ENCODE measurements at places on chromosomes 5 and 9.

GRCh38 chr9:134968011-134968822 lies 50.5 kb upstream of the FCN1 start:
- no peak for DNase-seq

- DNase-seq = no peak
Observed at GRCh38 chr5:143923634-143924266, 111.8 kb downstream of the HMHB1 start.

GRCh38 chr9:87602933-87603643 lies 105.4 kb downstream of the DAPK1 start:
- DNase-seq = no peak

DNA sequence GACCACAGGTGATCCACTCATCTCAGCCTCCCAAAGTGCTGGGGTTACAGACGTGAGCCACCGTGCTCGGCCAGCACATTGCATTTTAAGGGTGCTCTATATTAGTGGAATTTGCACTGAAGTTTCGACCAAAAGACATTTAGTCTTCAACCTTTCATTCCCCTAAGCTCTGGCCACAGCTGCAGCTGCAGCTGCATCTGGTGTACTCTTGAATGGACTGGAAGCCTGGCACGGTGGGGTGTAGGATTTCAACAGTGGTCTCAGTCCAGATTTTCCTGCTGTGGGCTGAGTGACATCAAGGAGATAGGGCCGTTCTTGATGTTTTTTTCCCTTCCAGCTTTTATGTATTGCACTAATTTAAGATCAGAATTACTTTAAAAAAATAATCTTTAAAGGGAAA lies 255.2 kb downstream of the PDZD2 start:
- no peak for DNase-seq

GRCh38 chr5:143514616-143515335 lies 111.3 kb upstream of the NR3C1 start:
- no peak for DNase-seq

- DNase-seq = no peak
Observed at GRCh38 chr5:53882676-53883031, 322.2 kb downstream of the NDUFS4 start.

DNA sequence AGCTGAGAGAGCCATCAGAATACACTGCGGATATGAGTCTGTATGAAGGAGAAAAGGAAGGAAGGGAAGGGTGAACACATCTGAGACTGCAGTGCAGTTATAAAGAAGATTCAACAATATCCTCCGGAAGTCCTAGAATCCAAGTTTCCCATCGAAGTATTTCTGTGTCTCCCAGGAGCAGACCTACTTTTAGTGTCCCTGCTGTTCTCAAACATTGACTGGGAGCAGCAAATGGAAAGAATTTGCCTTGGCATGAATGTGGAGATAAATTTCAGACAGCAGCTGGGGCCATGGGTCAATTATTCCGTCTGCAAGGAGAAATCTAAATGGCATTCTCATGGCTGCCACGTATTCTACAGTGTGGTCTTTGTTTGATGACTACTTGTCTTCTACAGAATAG lies 478.1 kb upstream of the SMC2 start:
- no peak for DNase-seq

DNA sequence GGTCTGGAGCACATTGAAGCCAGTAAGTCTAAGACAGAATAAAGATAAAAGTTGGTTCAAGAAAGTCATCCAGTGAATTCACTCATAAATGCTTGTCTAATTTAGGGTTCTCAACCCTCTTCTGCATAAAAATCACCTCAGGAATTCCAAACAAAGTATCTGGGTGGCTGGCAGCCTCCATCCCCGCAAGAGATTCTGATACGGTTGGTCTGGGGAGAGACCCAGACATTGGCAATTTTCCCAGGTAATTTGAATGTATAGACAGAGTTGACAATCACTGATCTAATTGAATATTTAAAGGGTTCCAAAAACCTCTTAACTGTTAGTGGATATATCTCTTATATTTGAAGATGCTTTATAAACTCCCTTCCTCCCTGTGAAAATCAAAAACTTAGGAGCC lies 14.9 kb downstream of the ADAMTSL1 start:
- no peak for DNase-seq

DNA sequence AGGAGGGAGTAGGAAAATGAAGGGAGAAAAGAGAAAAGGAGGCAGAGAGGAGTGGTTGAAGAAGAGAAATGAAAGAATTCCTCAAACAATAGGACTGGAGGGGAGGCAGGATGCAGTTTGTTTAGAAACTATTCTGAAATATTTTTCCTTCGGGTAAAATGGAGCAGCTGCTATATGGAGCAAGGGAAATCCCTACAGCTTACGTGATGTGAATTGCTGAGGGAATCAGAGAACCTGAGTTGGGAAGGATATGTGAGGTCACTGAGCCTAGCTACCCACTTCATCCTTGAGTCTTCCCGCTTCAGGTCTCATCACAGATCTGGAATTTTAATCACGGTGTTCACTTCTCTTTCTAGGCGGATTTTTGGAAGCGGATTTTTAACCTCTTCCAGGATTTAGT lies 204.3 kb downstream of the ERCC6L2 start:
- DNase-seq = no peak

DNA sequence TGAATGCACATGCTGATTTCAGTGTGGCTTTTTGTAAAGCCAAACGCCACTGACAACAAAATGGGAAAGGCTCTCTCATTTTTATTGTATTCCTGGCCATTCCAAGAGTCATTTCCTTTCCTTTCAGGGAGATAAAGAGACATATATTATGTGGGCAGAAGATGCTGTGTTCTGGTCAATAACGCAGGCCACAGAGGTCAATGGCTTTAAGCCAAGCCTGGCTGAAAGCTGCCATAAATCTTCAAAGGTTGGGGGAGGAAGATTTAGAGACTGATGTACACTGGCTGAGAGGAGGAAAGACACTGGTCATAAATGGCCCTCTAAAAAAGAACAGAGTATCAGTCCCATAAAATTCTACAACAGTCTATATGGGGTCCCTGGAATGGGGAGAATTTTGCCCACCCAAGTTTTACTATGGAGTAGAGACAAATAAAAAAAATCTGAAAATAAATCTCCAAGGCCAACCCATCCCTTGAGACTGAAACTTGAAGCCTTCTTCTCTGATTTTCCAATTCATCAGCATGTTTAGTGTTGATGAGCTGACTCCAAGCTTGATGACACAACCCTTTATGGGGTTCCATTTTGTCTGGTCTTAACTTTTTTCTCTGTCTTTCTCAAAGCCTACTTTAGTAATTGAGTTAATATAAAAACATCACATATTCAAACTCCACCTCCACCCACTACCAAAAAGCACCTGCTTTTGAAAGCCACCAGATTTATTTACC lies 152.1 kb upstream of the SLC24A2 start:
- DNase-seq = no peak

DNA sequence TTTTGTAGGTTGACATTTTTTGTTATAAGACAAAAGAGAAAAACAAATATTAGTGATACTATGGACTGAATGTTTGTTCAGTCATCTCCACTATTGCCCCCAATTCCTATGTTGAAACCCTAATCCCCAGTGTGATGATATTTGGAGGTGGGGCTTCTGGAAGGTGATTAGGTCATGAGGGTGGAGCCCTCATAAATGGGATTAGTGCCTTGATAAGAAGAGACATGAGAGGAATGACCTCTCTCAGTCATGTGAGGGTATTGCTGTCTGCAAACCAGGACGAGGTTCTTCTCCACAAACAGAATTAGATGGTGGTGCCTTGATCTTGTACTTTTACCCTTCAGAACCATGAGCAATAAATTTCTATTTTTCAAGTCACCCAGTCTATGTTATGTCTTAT lies 34.5 kb upstream of the KLF9 start:
- no peak for DNase-seq

GRCh38 chr5:34047774-34048572 lies 5.0 kb upstream of the C1QTNF3 start:
- DNase-seq = peak; percentile 5

DNA sequence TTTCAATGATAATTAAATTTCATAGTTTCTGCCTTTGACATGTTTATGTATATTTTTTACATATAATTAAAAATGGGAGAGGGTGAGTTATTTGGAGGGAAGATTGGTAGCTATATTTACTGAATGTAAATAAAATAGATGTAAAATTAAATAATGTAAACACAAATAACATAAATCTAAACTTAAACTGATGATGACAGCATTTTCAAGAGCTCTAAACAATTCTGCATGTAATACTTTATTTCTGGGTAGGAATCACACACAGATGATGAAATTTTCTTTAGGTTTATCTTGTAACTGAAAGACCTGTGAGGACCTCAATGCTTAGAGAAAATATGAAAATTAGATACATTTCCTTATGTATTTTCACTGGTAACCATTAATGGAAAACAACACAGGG lies 42.2 kb upstream of the RIOK2 start:
- DNase-seq = no peak

DNA sequence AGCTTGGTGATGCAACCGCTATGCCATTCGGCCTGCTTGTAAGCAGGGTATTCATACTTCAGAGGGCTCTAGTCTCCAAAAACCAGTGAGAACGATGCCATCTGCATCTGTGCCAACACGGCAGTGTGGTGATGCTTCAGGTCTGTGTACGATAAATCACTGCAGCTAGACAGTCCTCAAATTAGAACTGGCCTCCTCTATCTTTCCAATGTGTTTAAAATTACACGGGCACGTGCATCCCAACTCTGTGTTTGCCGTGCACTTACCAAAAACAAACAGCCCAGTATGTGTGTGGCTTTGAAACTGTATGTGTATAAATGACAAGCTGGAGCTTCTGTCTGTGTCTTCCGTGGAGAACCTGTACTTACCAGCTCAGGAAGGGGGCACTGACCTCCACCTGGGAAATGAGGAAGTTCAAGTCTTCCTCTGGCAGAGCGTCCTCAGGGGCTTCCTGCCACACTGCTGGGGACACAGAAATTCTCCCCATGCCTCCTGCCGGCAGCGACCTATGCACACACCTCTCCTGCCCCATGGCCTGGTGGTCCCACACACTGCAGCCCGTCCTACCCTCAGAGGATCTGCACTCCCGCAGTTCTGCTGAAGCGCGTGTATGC lies 12.3 kb downstream of the MED10 start:
- peak; percentile 53 for DNase-seq

- no peak for DNase-seq
Observed at GRCh38 chr9:5553211-5553610, 42.9 kb downstream of the PDCD1LG2 start.

DNA sequence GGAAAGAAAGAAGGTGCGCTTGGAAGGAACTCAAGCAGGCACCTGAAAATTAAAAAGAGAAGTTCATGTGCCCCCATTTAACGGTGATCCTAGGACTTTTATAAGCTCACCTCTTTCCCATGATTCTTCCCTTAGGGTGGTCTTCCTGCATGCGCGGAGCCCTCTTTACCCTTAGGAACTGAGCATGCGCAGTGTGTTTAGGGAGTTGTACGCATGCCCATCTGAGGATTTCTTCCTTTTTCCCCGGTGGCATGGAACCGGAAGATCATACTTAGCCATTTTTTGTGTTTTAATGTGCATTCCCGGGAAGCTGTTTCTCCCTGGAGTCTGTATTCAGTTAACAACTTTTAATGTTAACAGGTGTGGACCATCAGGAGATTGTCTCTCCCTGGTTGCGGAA lies 119.0 kb downstream of the FBXL7 start:
- DNase-seq = no peak

DNA sequence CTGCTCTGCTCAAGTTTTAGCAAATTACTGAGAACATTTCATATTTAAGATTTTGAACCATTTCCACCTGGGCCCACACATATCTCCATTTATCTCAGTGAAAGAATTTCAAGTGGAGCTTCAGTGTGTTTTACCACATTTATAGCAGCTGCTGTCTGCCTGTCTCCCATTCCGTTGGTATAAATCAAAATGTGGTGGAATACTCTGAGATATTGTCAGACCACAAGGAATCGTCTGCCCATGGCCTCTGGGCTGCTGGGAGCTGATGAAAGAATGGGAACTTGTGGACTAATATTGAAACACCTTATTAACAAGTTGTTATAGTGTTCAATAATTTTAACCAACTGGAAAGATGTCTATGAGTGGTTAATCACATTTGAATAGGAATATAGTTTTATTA lies 33.3 kb downstream of the MAST4 start:
- DNase-seq = no peak

DNA sequence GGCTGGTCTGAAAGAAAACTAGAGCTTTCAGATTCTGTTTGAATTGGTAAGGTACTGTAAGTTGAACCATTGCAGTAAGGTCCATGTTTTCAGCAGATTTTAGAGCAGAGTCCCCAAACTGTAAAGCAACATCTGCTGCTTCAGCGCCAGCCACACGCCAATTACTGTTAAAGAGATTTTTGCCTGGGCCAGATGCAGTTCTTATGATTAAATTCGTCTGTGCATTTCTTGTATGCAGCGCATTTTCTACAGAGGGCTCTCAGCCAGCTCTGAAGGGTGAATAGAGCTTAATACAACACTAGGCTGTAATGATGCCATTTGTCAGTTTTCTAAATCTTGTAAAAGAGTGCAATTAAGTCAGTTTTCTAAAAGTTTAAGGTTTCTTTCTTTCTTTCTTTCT lies 246.3 kb downstream of the COX7C start:
- no peak for DNase-seq

GRCh38 chr9:7844242-7844641 lies 44.7 kb upstream of the DMAC1 start:
- peak; percentile 62 for DNase-seq

DNA sequence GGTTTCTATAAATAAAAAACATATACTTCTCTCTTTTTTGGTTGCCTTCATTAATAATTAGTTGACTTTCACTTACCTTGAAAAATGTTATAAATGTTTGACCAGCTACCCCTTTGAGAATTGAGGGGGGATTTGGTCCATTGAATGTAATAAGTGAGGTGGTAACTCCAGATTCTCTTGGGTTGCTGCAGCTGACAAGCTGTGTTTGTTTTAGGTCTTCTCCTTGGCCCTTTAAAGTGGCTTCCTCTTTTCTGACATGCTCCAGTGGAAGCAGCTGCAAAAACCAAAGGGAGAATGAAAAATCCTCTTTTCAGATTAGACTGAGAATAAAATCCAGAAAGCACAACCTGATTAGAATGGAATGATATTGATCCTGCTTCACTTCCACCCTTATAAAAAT lies 410.5 kb downstream of the TMEM38B start:
- peak; percentile 64 for DNase-seq

- DNase-seq = peak; percentile 35
Observed at GRCh38 chr9:136943291-136944211, 987 bp downstream of the FBXW5 start.

DNA sequence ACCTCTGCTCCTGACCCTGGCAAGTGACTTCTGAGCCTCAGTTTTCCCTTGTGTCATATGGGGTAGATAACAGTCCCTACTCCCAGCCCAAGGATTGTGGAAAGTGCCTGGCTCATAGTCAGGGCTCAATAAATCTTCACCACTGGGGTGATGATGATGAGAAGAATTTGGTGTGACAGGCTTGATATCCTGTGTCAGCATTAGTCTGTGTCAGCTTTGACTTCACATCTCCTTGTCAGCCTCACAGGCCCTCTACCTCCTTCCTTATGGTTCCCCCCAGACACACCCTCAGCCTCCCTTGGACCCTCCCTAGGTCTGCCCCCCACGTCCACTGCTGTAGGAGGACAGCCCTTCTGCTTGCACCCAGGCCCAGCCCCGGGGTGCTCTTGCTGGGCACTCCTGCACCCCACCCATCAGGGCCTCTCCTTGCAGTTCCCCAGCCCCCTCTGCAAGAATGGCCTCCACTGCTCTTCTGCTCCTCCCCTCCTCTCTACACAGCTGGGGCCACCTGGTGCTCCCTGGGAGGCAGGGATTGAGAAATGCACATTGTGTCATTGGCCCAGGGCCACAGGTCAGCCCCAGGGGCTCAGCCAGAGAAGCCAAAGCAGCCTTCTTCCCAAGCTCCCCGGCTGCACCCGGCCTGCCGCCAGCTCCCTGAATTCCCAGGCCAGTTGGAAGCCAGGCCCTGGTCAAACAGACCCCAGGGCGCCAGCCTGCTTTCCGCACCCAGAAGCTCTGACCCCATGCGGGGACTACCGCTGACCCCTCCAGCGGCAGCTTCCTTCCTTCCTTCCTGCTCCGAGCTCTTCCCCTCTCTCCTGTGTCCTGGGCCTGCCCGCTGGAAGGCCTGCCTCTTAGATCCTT lies 7.7 kb downstream of the FGFR4 start:
- no peak for DNase-seq

All from common myeloid progenitor, CD34-positive (primary cell).